DMS53 (cell line): ENCODE measurements at places on chromosomes 5 and 9.

- no peak for DNase-seq
Observed at GRCh38 chr5:57983426-57983825, 476.5 kb downstream of the PLK2 start.

GRCh38 chr9:68747043-68747533 is 42.0 kb downstream of the PIP5K1B start:
- DNase-seq = no peak

DNA sequence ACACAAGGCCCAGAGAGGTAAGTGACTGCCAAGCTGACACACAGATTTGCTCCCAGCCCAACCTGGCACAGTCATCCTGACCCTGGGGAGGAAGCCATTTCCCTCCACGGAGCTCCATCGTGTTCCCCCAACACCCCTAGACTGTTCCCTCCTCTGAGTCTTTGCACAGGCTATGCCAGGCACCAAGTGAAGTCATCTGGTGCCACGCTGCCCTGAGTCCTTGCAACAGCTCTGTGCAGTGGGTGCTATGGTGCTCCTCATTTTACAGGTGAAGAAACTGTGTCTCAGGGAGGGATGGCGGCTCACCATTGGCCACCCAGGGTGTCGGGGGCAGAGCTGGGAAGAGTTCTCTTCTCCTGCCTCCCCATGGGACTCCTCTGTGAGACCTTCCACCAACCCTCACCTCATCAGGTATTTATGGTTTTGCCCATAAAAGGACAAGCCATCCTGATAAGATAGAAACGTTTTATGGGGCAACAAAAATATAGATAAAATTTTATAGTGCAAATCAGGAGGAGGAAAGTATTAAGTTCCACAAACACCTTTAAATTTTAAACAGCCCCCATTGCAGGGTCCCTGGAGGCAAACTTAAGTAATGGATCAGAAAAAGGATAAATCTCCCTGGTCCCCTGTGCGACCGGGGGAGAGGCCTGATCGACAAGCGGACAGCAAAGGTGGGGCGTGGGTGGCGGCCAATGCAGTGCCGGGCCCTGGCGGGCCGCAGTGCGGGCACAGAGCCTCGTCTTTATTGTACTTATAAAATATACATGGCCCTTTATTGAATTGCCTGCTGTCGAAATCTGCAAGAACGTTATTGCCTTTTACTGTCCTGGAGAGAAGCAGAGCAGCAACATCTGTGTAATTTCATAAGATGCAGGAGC is 50.2 kb upstream of the ZBTB43 start:
- no peak for DNase-seq

- DNase-seq = no peak
Observed at GRCh38 chr9:15182101-15182551, 124.9 kb downstream of the TTC39B start.

GRCh38 chr5:51622161-51622790 is 239.0 kb downstream of the ISL1 start:
- DNase-seq = no peak

DNA sequence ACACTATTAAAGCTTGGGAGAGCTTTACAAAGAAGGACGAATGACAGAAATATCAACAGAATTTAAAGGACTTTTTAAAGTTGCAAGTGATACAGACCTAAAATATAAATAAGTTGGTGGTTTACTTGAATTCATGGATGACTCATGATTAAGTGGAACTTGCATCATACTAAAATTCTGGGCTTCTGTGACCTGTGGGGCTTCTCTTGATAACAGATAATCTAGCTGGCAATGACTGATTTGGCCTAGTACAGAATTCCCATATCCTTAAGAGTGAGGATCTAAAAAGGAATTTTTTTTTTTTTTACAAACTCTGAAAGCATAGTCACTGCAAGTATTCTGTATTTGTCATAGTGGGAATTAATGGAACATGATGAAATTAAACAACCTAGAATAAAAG is 543.7 kb upstream of the SGCD start:
- no peak for DNase-seq

DNA sequence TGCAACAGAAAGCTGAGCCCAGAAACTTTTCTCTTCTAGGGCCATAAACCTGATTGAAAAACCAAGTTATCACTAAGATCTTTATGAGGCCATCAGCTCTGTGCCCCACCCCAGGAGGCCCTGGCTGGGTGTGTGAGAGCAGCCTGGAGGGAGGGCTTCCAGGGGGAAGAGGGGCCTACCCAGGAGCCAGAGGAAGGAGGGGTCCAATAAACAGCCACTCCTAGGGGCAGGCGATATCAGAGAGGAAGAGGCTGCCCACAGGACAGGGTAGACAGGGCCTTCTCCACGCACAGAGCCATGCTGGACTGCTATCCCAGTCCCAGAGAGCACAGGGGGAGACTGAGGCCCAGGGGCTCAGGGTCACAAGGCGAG is 4.5 kb upstream of the CDX1 start:
- no peak for DNase-seq

- no peak for DNase-seq
Observed at GRCh38 chr9:138067613-138068367, 190.2 kb downstream of the CACNA1B start.

DNA sequence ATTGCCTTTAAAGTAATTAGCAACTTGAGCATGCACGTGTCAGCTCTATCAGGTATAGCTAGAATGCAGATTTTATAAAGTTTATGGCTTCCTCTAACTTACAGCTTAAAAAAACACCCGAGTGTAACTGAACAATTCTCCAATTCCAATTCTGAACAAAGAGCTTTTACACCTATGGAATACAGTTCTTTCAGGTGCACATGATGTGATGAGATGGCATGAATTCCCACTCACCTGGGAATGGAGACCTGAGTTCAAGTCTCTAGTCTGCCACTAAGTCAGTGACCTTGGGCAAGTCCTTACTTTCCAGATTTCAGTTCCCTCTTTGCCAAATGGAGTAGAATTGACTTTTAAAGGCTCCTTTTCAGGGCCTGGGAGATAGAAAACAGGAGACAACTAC is 1.8 kb downstream of the ZFAND5 start:
- peak; percentile 23 for DNase-seq

DNA sequence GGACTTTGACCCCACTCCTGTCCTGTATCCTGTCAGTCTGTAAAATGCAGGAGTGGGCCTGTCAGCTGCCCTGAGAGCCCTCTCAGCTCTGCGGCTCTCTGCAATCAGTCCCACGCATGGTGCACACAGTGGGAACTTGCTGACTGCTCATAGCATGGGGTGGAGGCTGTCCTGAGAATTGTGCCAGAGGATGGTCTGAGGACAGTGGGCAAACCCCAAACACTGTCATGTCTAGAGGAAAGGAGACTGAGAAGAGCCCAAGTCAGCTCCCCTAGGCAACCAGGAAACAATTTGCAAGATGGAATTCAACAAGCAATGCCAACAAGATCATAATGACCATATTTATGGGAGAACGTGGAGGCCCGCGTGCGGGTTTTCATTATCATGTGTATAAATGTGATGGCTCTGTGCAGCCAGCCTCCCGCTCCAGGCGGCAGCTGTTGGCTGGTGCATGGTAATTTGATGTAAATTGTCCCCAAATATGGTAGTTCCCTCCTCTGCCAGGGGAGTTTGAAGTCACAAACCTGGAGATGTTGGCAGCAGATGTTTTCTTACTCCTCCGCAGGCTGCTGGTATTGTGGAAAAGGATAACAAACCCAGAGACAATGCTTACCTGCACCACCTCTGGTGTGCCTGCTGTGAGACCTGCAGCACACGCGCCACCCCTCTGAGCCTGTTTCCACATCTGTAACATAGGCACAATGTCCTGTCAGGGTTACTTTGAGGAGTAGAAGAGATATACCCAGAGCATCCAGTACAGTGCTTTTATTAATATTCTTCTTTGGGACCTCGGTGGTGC is 39.8 kb upstream of the ALDH1B1 start:
- no peak for DNase-seq

DNA sequence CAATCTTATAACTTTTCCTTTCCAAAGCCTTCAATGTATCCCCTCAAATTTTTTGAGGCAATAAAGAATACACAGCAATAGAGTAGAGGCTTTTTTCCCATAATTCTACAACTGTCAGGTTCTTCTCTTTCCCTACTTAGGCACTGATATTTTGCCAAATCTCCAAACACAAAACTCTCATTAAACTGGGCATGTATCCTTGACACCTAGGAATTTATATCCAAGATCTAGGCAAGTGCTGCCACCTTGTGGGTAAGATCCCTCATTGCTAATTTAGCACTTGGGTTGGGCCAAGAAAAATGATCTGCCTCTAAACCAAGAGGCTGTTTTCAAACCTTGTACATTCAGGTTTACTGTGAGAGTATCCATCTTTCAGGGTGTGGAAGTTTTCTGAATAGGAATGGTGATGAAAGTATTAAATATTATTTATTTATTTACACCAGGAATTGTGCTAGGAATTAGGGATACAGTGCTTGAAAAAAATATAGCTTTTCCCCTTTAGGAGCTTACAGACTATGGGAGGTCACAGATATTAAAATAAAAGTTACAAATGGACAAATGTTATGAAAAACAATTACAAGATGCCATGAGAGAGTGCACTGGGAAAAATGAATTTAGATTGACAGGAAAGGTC is 17.6 kb downstream of the TSTD2 start:
- peak; percentile 69 for DNase-seq

DNA sequence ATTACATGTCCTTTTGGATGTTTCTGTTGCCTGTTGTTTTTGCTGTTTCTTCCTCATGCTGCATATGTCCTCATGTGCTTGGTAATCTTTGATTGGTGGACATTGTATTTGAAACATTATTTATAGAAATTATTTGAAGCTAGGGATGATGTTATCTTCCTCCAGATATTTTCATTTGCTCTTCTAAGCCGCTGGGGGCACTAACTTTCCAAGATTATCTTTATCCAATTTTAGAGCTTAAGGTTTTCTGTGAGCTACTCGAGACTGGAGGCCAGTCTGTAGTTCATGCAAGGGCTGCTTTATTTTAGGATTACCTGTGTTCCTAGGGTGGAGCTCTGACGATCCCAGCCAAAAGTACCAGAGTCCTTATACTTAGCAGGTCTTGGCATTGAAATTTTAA is 40.9 kb downstream of the STX17 start:
- DNase-seq = no peak

GRCh38 chr5:179716286-179716685 is 16.3 kb upstream of the MAML1 start:
- DNase-seq = no peak

DNA sequence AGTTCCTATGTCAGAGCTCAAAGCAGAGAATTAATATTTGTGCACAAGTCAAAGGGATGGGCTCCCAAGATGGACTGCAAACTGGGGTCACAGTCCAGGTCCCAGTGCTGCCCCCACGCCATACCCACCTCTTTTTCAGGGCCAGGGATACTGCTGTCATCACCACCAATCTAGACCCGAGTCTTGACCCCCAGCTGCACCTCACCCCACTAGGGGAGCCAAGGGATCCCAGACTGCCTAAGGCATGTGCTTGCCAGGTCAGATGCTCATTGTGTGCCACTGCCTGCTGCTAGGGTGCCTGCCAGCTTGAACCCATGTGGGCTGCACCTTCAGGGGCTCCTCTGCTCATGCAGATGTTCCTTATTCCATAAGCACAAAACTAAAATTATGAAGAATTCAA is 215.6 kb upstream of the NREP start:
- DNase-seq = no peak

DNA sequence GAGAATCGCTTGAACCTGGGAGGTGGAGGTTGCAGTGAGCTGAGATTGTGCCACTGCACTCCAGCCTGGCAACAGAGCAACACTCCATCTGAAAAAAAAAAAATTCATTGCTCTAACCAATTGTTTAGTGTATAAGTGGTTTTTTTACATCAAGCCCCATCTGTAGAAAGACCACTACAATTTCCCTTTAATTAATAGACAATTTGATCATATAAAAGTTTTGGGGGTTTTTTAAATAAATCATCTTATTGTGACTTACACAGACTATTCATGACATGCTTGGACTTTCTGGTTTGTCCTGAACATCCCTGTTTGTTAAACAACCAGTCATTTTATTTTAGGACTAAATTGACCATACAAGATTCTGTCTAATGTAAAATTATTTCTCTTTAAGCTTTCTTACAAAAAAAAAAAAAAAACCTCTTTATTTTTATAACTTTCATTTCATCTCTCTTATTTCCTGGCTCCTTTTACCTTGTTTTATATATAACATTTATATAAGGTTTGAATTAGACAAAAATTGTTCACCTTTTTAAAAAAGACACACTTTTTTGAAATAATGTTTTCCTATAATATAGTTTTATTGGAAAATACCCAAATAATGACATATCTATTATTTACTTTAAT is 9.8 kb upstream of the FANCC start:
- peak; percentile 10 for DNase-seq

- no peak for DNase-seq
Observed at GRCh38 chr9:71752352-71752751, 16.0 kb downstream of the CEMIP2 start.

DNA sequence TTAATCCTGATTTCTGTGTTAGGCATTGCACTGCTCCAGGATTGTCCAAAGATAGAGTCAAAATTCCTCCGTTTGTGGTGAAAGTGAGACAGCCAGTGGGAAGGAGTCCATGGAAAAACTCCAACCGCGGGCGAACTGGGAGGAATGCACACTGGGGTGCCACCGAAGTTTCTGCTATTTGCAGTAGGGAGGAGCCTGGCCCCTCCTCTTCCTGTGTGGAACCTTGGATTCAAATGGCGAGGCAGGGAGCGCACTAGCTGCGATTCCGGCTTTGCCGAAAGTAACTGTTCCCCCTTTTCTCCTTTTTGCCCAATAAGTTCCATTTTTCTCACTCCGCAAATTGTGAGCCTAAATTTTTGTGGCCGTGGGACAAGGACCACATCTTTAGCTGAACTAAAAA is 9.3 kb downstream of the BAAT start:
- DNase-seq = no peak

DNA sequence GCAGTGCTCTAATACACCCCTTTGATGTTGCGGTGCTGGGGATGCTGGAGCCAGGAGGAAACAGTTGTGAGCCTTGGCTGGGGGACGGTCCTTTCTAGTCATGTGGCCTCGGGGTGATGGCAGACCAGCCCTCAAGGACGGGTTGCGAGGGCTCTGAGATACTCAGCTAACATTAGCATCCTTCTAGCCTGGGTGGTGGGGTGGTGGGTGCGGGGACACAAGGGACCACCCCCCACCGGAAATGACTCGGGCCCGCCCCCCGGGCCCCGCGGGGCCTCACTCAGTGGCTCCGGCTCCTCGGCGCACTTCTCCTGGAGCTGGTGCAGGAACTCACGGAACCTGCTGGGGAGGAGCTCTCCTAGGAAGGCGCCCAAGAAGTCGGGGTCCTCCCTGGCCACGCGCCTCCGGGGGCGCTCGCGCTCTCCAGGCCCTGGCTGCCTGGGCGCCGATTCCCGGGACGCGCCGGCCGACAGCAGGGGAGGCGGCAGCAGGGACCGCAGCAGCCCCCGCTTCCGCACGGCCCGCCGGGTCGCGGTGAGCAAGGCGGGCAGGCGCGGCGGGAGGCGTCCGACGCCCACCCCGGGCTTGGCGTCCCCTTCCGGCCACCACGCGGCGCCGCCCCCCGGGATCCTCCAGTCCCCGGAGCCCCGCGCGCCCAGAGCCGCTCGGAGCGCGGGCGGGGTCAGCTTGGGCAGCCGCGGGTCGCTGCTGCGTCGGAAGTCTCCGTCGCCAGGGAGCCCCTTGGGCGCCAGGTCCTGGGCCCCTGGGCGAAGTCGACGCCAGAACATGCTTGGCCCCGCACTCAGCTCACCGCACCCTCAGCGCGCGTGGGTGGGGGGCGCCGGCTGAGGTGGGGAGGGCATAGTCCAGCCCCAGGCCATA is 873 bp downstream of the C9orf50 start:
- DNase-seq = peak; percentile 48

GRCh38 chr9:7770111-7770510 is 29.5 kb downstream of the DMAC1 start:
- no peak for DNase-seq

- DNase-seq = peak; percentile 73
Observed at GRCh38 chr5:14038341-14038959, 94.0 kb upstream of the DNAH5 start.

- peak; percentile 91 for DNase-seq
Observed at GRCh38 chr5:117455236-117456233, 880.9 kb upstream of the SEMA6A start.
